GM23338 (cell line): ENCODE measurements at places on chromosomes 4 and X. TPM values are rescaled to one million over a fixed set of nuclear protein-coding genes. Genes with fewer than 3 reads are reported as not detected.

The INPP4B gene
- 0.12 and 0.14 TPM in 2 replicates for total RNA-seq

DNA sequence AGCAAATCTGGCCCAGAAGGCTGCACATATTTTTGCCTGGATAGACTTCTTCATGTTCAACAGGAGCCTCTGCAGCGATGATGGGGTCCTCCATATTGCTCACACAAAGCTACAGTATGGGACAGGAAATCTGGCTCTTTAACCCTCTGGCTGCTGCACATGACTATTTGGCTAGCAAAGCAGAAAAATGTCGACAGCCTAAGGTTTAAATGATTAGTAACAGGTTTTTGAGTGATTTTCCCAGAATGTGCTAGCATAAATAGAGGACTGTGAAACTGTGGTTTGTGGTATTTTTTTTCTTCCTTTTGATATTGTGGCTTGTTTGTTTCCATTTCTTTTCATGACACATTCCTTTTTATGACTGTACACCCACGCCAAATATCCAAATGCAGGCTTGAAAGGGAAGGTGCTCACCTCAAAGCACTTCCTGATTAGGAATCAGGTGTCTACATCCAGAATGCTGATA, 120.2 kb upstream of the GK2 start:
- H3K27me3 ChIP-seq, result no peaks in the 10 kb centered on the region
- no peaks in the 10 kb centered on the region for H3K36me3 ChIP-seq
- no peaks in the 10 kb centered on the region for H3K4me1 ChIP-seq
- H3K27ac ChIP-seq, result no peak overlapping the region
- H3K4me3 ChIP-seq, result no peak overlapping the region

DNA sequence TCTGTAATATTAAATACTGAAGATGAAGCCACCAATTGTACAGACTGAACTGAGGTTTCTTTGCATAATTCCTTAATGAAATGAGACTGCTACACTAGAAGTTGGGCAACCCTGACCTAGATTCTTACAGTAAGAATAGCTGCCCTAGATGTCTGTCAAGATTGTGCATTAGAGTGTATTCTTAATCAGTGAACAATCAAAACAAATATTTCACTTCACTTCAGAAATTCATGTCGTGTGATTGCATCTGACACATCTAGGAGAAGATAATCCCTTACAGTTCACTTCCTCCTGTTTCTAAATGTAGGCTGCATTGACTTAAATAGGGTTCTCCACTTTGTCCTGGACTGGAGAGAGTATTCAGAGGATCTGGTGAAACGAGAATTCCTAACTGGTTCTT, 283.1 kb downstream of the HNRNPD start:
- H3K27me3 ChIP-seq, result no peaks in the 10 kb centered on the region
- no peak overlapping the region for H3K4me3 ChIP-seq
- H3K27ac ChIP-seq, result no peak overlapping the region
- H3K4me1 ChIP-seq, result no peaks in the 10 kb centered on the region
- DNase-seq, result no peak
- H3K36me3 ChIP-seq, result no peaks in the 10 kb centered on the region

DNA sequence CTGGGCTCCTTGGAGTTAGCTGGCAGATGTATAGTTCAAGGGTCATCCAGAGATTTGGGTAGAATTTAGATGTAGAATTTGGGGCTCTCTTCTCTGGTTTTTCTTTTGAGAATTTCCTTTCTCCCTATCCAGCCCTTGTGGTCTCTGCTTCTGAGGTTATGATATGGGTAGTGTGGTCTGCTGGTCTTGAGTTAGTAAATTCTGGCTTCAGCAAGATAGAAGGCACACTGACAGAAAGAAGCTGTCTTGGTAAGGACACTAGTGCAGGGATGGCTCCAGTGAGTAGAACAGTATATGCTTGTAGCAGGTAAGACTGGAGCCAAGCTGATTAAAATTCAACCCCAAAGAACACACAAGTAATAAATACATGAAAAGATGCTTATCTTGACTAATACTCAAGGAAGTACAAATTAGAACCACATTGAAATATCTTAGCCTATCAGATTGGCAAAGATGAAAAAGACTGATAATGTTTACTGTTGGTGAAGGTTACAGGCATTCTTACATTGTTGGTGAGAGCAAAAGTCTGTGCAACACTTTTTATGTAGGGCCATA, 2.1 kb upstream of the IL9R start:
- 0 out of 2 replicates have a peak, but pooled peaks cover 5% of the 10 kb centered on the region for H3K36me3 ChIP-seq
- H3K27me3 ChIP-seq, result no peaks in the 10 kb centered on the region
- H3K4me1 ChIP-seq, result no peaks in the 10 kb centered on the region
- H3K27ac ChIP-seq, result no peak overlapping the region

DNA sequence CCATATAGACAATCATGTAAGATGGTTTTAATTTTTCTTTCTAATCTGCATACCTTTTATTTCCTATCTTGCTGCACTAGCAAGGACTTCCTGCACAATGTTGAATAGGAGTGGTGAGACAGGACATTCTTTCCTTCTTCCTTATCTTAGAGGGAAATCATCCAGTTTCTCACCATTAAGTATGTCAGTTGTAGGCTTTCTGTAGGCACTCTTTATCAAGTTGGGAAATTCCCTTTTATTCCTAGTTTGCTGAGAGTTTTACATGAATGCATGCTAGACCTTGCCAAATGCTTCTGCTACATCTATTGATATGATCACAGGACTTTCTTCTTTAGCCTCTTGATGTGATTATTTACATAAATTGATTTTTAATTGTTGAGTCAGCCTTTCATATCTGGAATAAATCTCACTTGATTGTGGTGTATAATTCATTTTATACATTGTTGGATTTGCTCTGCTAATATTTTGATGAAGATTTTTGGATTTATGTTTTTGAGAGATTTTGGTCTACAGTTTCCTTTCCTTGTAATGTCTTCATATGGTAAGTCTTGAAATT, 23.8 kb downstream of the RNF175 start:
- H3K27ac ChIP-seq, result no peak overlapping the region
- H3K27me3 ChIP-seq, result no peaks in the 10 kb centered on the region
- H3K4me1 ChIP-seq, result peaks cover 10% of the 10 kb centered on the region; the same call in 1 of the 2 replicates
- DNase-seq, result no peak
- H3K36me3 ChIP-seq, result no peaks in the 10 kb centered on the region; the same call in 1 of the 2 replicates

The JADE1 gene
- total RNA-seq, result 156 and 158 TPM in 2 replicates

The RBMXL3 gene
- not detected in 2 replicates for total RNA-seq

DNA sequence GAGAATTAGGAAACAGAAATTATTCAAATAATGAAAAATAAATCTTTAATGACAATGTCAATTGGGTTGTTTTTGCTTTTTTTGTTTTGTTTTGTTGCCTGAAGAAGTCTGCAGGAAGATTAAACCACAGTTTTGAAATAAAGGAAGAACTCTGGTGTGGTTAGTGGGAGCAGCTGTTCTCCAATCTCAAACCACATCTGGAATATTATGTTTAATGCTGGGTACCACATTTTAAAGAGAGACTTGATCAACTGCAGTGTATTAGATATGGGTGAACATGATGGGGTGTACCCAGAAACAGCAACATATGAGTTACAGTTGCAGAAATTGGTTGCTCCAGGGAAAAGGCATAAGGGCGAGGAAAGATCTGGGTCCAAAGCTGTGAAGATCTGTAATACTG, 171.2 kb upstream of the RPL34 start:
- DNase-seq, result no peak
- H3K4me1 ChIP-seq, result no peaks in the 10 kb centered on the region
- no peak overlapping the region for H3K27ac ChIP-seq
- H3K27me3 ChIP-seq, result no peaks in the 10 kb centered on the region

- no peak overlapping the region for H3K27ac ChIP-seq
- DNase-seq, result no peak
- no peaks in the 10 kb centered on the region for H3K4me1 ChIP-seq
- H3K4me3 ChIP-seq, result no peak overlapping the region
- H3K36me3 ChIP-seq, result no peaks in the 10 kb centered on the region
- H3K27me3 ChIP-seq, result no peaks in the 10 kb centered on the region
These were observed 323.0 kb downstream of the HS3ST1 start for GRCh38 chr4:11105715-11106114.

DNA sequence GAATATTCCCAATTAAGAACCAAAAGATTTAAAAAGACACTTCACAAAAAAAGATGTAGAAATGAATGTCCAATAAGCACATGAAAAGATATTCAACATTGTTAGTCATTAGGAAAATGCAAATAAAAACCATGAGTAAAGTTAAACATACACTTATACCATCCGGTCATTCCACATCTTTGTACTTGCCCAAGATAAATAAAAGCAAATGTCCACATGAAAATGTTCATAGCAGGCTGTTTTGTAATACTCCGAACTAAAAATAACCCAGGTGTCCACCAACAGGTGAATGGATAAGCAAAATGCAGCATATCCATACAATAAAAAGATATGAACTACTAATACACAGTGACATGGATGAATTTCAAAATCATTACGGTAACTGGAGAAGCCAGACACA, 28.6 kb upstream of the ZCCHC4 start:
- no peaks in the 10 kb centered on the region for H3K27me3 ChIP-seq
- H3K4me3 ChIP-seq, result no peak overlapping the region
- H3K27ac ChIP-seq, result no peak overlapping the region
- H3K36me3 ChIP-seq, result no peaks in the 10 kb centered on the region

DNA sequence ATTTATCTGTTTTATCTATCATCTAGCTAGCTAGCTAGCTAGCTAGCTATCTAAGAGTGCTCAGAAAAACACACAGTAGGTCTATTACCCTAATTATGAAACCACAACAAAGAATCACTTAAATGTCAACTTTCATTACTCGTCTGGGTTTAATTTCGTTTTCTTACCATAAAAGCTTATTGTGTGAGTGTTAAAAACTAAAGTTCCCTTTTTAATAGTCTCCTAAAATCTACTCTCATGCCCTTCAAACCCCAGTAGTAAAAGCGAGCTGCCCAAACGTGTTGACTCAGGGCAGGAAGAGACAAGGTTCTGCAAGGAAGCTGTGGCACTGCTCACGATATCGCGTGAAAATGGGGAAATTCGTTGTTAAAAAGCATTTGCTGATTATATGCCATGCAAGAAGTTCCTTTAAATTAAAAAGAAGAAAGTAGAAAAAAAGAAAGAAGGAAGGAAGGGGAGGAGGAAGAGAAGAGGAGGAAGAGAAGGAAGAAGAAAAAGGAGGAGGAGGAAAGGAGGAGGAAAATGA, 595 bp downstream of the MBNL3 start:
- no peaks in the 10 kb centered on the region for H3K36me3 ChIP-seq
- DNase-seq, result no peak
- H3K27ac ChIP-seq, result no peak overlapping the region
- peaks cover 12% of the 10 kb centered on the region for H3K4me1 ChIP-seq
- peaks cover 32% of the 10 kb centered on the region for H3K27me3 ChIP-seq
- peak overlapping the region; percentile 70 for H3K4me3 ChIP-seq

- DNase-seq, result no peak
- no peaks in the 10 kb centered on the region for H3K27me3 ChIP-seq
- no peaks in the 10 kb centered on the region for H3K36me3 ChIP-seq
- no peaks in the 10 kb centered on the region for H3K4me1 ChIP-seq
These were observed 39.3 kb upstream of the XK start for GRCh38 chrX:37646254-37646653.

The ENAM gene
- not detected in 2 replicates for total RNA-seq

DNA sequence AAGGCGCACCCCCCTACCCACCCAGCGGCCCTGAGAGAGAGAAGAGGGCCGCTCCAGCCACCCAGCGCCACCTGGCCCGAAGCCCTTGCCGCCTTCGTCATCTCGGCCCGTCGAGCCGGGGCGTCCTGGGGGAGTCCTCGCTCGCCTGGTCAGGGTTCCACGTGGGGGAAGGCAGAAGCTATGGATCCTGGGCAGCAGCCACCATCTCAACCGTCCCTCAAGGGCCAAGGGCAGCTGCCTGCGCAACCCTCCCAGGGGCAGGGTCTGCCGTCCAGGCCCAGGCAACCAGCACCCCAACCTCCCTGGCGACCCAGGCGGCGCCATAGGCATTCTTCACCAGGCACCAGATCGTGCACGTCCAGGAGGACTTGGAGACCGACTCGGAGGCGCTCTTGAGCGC, 51.5 kb upstream of the IL13RA2 start:
- DNase-seq, result no peak
- H3K36me3 ChIP-seq, result no peaks in the 10 kb centered on the region
- no peak overlapping the region for H3K4me3 ChIP-seq
- no peak overlapping the region for H3K27ac ChIP-seq

DNA sequence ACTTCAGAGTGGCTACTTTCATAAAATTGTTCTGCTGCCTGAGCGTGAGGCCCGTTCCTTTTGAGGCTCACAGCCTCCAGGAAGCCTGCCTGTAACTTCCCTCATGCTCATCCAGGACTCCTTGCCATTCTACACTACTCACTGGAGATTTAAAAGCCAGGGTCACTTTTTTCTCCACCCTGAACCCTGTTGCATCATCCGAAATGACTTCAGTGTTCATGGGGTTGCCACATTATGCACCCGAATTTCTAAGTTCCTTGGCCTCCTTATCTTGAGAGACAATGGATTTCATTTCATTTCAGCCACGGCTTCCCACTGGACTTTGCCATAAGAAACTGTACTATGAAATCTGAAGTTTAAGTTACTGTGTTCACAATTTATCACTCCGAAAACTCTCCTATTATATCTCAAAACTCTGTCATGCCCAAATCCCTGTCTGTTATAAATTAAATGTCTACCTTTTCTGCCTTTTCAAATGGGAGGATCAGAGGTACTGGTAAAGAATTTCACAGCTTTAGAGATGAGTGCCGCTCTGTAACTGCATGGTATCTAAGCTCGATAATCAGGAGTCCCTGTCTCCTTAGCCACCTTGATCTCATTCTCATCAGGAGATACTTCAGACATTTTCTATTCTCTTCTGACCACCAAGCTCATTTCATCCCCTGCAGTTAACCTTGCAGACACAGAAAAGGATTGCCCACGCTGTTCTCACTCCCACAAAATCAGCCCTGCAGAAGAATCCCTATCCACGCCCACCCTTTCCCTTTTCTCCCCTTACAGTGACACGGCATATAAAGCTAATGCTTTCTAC, 59.9 kb downstream of the TRIML1 start:
- no peak overlapping the region for H3K4me3 ChIP-seq
- H3K4me1 ChIP-seq, result peaks cover 26% of the 10 kb centered on the region

DNA sequence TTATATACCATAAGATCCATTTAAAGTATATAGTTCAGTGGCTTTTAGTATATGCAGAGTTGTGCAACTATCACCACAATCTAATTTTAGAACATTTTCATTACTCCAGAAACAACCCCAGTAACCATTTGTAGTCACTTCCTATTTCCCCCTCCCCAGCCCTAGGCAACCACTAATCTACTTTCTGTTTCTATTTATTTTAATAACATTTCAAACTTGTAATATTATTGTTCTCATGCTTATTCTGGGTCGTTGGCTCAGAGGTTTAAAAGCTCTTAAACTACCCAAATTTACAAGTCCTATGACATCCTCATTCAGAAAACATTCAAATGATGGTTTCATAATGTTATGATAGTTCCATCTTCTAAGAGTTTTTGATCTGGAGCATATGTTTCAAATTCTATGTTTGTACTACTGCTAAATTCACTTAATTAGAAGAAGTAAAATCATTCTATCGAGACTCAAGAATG, 18.4 kb downstream of the XIAP start:
- H3K4me3 ChIP-seq, result no peak overlapping the region
- no peaks in the 10 kb centered on the region for H3K36me3 ChIP-seq
- DNase-seq, result no peak
- no peaks in the 10 kb centered on the region for H3K27me3 ChIP-seq
- H3K27ac ChIP-seq, result no peak overlapping the region
- H3K4me1 ChIP-seq, result no peaks in the 10 kb centered on the region

GRCh38 chr4:62814510-62815047, 1594.7 kb downstream of the TECRL start:
- peak; percentile 19 for DNase-seq
- no peaks in the 10 kb centered on the region for H3K27me3 ChIP-seq
- no peak overlapping the region for H3K27ac ChIP-seq
- no peaks in the 10 kb centered on the region for H3K4me1 ChIP-seq

The PRRG3 gene
- total RNA-seq, result 1.6 and 10.6 TPM in 2 replicates
